Eye (tissue), 1 donor: ENCODE measurements at places on chromosomes 12 and 14.
A peak's percentile ranks its signal among the peaks of the same experiment; 100 is the strongest.

GRCh38 chr12:7542813-7543212, 39.2 kb upstream of the CD163 start:
- no peak for DNase-seq

DNA sequence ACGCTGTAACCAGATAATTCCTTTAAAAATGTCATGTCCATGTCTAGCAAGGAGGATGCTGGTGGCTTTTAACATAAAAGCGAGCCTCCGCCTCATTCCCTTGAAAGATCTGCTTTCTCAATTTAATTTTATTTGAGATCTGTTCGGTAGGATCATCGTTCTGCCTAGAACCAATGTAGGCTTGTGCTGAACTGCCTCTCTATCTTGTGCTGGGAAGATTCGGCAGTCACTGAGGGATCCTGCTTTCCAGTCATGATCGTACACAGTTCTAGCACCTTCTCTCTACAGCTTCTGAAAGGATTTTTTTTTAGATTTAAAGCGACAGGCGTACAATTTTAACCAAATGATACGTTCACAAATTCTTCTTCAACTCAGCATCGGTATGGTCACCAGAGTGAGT, 54.3 kb downstream of the PEBP1 start:
- DNase-seq, result peak; percentile 78

DNA sequence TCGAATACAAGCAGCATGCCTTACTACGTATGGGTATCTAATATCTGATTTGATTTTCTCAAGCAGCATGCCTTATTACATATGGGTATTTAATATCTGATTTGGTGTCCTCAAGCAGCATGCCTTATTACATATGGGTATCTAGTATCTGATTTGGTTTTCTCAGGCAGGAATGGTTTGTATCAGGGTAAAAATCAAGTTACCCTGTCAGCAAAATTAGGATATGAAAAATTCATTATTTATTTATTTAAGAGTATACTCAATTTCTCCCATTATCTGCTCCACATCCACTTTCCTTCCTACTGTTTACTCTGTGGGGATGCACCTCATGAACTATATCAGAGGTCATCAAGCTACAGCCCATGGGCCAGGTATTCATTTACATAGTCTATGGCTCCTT, 21.9 kb downstream of the ZNF891 start:
- no peak for DNase-seq

DNA sequence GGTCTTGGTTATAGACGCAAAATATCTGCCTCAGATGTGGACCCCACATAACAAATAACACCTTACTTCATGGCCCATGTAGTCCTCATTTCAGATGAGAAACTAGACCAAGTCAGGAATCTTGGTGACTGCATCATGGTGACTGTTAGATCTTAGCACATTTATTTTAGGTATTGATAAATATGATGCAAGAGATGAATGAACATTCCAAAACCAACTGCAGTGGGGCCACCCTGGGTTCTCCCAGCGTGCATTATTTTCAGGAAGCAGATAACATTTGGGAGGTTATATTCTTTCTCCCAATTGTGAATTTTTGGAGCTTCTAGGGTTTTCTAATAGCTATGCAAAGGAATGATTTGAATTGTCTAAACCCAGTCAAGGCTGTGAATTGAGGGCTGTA, 55.2 kb upstream of the PTGR2 start:
- no peak for DNase-seq

GRCh38 chr14:100027771-100028490, 37.3 kb upstream of the EVL start:
- DNase-seq, result no peak

- peak; percentile 90 for DNase-seq
Measured at GRCh38 chr14:99884834-99885648, 91.8 kb downstream of the EML1 start.

DNA sequence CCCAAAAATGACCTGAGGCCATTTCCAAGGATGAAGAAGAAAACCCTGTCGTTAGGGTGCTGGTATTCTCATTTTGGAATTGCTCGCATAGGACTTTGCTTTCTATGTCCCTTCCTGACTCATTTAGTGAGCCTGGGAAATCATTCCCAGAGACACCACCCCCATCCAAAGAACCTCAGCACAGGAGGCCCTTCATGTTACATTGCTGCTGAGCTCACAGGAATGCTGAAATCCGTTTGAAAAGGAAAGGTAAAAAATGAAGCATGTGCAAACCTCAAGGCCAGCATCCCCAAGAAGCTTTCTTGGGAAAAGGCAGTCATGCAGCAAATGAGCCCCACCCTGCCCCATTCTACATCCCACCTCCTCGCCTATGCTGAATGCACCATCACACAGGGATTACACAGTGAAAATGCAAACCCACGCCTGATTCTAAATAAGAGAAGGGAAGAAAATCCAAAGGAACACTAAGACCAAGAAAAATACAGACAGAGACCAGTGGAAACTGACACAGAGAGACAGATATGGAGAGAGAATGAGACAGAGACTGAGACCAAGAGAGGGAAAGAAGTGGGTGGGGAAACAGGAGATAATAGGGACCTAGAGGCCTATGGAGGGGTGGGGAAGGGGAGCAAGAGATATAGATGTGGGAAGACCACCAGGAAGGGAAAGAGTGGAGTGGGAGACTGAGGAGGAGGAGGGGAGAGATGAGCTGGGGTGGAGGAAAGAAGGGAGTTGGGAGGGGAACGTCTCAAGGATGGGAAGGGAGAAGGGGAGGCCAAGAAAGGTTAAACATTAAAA, 33.5 kb downstream of the NIN start:
- no peak for DNase-seq

GRCh38 chr12:11684393-11684792, 34.9 kb downstream of the ETV6 start:
- DNase-seq, result no peak

- no peak for DNase-seq
Measured at GRCh38 chr12:84036912-84037311, 875.7 kb downstream of the SLC6A15 start.

DNA sequence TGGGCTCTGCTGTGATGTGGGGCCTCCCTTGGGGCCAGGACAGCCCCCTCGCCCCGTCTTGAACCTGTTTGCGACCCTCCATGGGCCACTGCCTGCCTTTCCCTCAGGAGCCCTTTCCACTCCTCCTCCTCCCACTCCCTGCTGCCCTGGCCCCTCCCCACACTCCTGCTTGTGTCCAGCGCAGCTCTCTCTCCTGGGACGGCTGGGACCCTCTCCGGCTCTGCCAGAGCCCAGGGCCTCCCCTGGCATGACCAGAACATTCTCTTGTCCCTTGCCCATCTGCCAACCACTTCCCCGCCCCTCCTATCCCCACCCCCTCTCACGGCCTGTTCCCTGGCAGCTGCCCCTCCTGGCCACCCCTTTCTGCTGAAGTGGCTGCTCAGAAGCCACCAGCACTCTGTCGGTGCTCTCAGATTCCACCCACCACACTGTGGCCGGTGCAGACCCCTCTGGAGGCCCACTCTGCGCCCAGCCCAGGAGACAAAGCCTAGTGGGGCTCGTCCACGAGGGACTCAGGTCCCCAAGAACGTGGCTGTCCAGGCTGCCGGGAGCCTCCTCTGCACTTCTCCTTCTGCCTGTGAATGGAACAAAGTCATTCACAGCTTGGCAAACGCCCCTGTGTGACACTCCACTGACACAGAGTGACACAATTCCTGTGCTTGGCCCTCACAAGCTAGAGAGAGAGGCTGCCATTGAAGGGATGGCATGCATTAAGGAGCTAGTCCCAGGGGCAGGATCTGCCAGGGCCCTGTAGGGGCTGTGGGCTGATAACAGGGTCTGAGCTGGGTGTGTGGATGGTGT, 1.4 kb downstream of the ASPG start:
- no peak for DNase-seq

DNA sequence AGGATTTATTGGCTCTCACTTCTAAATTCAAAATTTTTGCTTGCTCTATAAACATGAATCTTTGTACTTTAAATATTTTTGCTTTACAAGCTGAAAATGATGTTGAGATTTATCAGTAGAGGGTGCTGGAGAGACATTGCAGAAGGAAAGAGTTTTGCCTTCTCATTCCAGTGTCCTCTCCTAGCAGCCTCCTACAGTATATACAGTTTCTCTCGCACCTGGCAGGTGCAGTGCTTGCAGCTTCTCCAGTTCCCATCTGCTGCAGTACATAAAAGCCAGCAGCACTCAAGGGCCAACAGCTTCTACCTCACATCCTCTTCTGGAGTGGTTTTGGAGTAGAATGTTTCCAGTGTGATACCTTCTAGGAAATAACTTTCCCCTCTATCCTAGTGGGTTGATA, 601.8 kb upstream of the ATXN7L3B start:
- DNase-seq, result no peak

GRCh38 chr12:85301051-85301450, 21.0 kb downstream of the ALX1 start:
- DNase-seq, result no peak

- no peak for DNase-seq
Measured at GRCh38 chr12:2432856-2433255, 361.9 kb upstream of the FKBP4 start.

DNA sequence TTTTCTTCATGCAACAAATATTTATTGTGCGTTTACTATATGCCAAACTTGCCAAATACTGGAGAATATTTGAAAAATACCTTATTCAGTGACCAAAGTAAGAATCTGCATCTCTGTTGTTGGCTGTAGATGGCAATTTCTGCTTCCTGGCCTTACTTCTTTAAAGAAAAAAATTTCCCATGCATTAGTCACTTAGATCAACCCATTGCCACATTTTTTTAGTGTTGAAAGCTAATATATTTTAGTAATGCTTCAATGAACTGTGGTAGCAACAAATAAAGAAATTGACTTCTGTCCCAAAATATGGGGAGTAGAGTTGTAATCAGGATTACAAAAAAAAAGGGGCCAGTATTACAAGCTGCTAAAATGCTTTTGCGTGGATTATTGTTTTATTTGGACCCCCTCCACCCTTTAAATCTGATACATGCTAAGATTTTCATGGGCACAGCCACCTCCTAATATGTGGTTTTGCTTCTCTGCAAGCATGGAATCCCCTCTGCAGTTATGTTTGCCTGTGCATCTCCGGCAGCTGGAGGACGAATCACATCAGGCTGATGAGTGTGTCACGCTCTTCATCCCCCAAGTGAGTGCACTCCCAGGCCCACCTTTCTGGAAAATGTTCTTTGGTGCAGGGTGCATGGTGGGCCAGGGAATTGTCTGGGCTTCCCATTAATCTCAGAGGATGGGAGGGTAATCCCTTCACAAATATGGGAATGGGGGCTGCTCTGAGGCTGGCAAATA, 38.1 kb upstream of the PTCSC3 start:
- no peak for DNase-seq

DNA sequence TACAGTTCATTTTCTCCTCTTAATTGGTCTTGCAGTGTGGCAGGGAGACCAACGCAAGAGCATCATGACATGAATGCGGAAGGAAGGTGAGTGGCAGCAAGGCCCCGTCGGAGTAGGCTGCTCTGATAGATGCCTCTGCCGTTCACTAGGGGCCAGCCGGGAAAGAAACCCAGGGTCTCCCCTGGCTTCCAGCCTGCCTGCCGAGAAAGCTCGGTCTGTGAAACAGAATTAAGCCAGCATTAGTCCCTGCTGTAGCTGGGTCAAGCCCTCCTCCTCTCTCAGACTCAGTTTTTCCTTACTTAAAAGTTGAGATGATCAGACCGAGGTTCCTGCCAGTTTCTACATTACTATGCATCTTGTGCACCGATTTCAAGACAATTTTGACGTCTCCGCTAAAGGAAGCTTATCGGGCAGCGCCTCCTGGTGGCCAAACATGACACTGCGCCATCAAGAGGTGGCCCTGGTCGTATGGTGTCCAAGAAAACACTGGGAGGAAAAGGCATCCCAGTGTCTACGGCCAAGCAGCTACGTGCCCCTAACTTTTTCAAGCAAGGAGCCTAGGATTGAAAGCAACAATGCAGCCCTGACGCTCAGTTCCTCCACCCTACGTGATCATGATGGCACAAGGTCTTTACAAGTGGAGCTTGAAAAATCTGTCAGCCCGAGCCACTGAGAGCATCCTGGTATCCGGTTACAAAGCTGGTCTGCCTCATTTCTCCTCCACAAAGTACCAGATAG, 131.6 kb downstream of the KSR2 start:
- DNase-seq, result peak; percentile 96

DNA sequence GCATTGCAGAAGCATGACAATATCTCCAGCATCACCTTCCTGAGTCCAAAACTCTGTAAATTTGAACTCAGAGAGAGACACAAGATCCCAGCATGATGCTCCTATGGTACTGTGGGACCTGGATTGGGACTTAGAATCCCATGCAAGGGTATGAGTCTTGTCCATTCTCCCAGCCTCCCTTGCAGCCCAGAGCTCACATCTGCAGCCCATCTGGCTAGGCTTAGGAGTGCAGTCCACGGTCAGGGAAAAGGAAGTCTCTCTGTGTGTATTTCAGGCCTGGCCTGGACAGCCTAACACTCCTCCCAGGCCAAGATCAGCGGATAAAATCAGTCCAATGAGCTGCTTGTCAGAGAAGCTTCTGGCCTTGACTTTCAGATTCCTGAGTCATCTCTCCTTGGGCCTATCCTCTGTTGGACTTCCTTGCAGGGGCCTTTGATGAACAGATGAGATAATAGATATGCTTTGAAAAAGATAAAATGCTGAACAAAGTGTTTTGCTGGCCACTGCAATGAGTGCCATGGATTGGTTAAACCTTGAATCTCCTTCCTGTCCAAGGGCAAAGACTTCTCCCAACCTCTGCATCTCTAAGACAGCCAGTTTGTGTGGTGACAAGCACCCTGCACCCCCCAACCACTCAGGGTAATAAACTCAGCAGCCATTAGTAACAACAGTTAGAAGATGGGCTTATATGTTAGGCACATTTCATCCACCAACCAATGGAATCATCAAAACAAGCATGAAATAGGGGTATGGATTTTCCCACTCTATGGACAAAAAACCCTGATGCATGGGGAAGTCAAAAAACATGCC, 412.8 kb upstream of the TBX3 start:
- DNase-seq, result no peak

DNA sequence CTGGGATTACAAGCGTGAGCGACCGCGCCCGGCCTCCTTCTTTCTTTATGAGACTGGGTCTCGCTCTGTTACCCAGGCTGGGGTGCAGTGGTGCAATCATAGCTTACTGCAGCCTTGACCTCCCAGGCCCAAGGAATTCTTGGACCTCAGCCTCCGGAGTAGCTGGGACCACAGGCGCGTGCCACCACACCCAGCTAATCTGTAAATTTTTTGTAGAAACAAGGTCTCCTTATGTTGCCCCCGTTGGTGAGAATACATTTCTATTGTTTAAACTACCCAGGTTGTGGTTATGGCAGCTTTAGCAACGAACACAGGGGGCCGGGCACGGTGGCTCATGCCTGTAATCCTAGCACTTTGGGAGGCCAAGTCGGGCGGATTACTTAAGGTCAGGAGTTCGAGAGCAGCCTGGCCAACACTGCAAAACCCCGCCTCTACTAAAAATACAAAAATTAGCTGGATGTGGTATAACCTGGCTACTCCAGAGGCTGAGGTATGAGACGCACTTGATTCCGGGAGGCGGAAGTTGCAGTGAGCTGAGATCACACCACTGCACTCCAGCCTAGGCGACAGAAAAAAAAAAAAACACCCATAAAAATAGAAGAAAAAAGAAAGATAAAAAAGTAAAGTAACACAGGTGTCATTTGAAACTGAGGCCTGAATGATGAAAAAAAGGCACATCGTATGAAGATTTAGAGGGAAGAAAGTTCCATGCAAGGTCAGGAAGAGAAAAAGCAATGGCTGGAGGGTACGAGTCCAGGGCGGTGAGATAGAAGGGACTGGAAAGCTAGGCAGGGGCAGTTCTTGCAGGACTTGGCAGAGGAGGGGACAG, 977 bp upstream of the TMEM120B start:
- no peak for DNase-seq
